Smooth muscle cell of trachea (primary cell): ENCODE measurements at places on chromosomes 6 and 20. TPM values are rescaled to one million over a fixed set of nuclear protein-coding genes. Genes with fewer than 3 reads are reported as not detected.

MRPS10 gene
- 41.5 and 65.3 TPM in 2 replicates for total RNA-seq

WFDC5 gene
- not detected in 2 replicates for total RNA-seq

THBS2 gene
- total RNA-seq, result 141 and 254 TPM in 2 replicates

NRSN1 gene
- total RNA-seq, result not detected in 2 replicates

BEND6 gene
- 7.7 and 17.7 TPM in 2 replicates for total RNA-seq

HLA-A gene
- 281 and 453 TPM in 2 replicates for total RNA-seq
